Epithelial cell of proximal tubule (primary cell): ENCODE measurements at places on chromosomes 5 and 9.

- no peak for DNase-seq
Observed at GRCh38 chr9:93154293-93154903, 20.3 kb upstream of the NINJ1 start.

DNA sequence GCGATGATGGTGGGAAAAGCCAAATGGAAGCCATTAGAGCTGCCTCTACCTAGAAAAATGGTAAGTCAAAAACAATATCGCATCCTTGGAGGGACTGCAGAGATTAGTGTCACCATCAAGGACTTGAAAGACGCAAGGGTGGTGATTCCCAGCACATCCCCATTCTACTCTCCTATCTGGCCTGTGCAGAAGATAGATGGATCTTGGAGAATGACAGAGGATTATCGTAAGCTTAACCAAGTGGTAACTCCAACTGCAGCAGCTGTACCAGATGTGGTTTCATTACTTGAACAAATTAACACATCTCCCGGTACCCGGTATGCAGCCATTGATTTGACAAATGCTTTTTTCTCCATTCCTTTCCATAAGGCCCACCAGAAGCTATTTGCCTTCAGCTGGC is 23.8 kb downstream of the ERP44 start:
- DNase-seq = no peak

- no peak for DNase-seq
Observed at GRCh38 chr9:80651044-80651443, 1038.3 kb downstream of the TLE1 start.

GRCh38 chr5:173010547-173011464 is 27.2 kb downstream of the ATP6V0E1 start:
- DNase-seq = no peak
